HTR-8/SVneo (cell line): ENCODE measurements at places on chromosomes 2 and 18.

- DNase-seq, result no peak
These were observed 3.3 kb downstream of the SP110 start for GRCh38 chr2:230216489-230216888.

DNA sequence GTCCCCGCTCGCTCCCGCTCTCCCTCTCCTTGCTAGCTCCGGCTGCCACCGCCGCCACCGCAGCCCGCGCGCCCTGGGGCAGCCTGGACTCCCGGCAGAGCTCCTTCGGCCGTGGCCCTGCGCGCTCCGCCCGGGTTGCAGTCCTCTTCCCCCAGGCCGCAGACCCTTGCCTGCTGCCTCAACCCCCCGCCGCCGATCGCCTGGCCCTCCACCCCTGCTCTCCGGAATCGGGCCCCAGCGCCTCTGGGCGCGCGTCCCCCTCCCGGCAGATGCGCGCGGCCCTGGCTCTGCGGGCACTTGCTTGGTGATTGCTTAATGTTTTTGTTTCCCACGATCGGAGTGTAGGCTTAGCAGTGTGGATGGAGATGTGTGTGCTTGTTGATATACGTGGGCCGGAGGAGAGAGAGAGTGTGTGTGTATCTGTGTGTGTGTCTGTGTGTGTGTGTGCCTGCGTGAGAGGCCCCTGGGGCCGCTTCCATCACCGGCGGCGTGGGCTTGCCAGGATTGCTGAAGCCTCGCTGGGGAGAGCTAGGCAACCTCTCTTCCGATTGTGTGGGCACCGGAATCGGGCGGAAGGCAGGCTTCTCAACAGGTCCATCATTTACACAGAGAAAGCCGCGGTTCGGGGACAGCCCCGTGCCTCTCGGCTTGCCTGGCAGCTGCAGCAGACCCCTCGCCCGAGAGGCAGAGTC lies 877 bp downstream of the INHBB start:
- no peak for DNase-seq

DNA sequence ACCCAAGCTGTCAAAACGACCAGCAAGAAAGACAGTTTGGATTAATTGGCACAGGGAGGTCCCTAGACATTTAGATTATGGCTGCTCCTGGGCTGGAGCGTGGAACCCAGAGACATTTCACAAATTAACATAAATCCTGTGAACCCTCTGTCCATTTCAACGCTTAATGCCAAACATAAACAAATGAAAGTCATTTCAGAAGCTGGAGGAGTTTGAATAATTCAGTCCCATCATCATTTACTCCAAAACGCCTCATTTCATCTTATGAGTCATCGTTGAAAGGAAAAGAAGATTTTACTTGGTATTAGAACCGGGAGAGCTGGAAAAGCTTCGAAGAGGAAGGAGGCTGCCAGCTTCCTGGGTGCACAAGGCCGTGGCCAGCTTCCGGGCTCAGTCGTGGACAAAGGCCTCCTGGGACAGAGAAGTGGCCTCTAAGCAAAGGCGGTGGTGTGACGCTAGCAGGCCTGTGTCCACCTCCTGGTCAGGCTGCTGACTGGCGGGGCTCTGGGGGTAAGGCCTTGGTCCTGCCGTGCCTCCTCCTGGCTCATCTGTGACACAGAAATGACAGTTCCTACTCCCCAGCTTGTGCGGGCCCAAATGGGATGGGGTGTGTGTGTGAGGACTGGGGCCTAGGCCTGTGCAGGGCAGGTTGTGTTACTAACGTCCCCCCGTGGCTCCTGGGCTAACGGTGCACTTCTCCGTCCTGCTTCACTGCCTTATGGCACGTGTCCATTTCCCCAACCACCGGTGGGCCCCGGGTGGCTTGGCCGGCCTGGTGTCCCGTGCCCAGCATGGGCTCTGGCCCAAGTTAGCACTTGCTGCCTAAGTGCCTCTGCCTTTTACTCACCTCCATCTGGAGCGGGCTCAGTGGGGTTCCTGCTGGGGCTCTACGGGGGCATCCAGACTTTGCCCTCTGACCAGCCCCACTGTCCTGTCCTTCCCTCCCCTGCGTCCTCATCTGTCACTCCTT lies 71.6 kb downstream of the RRM2 start:
- no peak for DNase-seq

DNA sequence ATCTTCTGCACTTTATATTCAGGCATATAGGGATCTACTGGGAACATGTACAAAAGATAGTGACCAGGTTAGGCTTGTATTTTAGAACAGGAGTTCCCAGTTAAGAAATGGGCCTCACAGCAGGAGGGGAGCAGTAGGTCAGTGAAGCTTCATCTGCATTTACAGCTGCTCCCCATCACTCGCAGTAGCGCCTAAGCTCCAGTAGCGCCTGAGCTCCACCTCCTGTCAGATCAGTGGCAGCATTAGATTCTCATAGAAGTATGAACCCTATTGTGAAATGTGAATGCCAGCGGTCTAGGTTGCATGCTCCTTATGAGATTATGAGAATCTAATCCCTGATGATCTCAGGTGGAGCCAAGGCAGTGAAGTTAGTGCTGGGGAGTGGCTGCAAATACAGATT lies 224.4 kb upstream of the CYRIA start:
- DNase-seq, result no peak

DNA sequence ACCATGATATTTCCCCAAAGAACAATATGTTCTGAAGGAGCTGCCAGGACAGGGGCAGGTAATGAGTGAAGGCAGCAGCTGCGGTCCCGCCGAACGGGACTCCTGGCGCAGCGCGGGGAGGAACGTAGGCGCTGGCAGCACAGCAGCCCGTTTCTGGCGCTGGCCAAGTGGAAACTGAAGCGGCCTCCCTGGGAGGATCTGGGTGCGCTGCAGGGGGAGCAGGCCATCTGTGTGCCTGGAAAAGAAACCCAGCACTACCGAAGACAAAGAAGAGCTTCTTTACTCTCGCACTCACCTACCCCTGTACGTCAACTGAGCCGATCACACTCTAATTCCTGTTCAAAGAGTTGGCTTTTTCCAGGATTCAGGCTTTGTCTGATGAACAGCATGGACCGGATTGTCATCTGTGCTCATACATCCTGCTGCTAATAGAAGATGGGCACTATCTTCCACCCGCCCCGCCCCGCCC lies 11.8 kb downstream of the G6PC2 start:
- no peak for DNase-seq

DNA sequence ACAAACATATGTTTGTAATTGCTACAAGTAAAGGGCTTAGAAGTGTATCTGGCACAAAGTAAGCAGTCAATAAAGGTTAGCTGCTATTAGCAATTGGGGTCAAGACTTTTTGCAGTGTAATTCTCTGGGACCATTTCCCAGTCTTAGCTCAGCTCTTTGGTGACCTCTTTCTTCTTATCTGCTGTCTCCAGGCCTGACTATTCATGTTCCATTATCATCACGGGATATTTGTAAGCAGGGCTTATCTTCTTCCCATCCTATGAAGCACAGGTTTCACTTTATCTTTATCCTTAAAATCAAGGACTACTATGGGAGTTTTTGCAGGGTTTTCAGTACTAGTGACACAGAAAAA lies 131.7 kb downstream of the DOCK10 start:
- DNase-seq, result no peak

- no peak for DNase-seq
These were observed 20.1 kb upstream of the CCDC195 start for GRCh38 chr2:224736227-224736626.

GRCh38 chr2:184596819-184597411 lies 1.4 kb upstream of the ZNF804A start:
- no peak for DNase-seq

- no peak for DNase-seq
These were observed 15.9 kb downstream of the DSEL start for GRCh38 chr18:67500522-67501205.

- no peak for DNase-seq
These were observed 147.0 kb downstream of the PID1 start for GRCh38 chr2:229124136-229124535.

DNA sequence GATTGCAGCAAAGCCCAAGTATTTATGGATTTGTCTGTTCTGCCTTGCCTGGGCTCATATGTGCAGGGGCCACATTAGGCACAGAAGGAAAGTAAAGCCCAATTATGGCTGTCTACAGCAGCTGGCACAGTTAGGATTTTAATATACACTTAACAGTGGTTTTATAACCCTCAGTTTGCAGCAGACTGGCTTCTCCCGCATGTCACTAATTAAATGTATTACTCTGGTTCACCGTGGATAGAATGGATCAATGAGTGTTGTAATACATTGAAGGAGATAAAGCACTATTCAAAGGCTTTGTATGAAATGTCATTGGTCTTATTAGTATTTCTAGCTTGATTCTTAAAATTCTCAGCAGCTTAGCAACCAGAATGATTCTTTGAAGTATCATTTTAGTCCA lies 320.2 kb downstream of the KCNS3 start:
- DNase-seq, result no peak

DNA sequence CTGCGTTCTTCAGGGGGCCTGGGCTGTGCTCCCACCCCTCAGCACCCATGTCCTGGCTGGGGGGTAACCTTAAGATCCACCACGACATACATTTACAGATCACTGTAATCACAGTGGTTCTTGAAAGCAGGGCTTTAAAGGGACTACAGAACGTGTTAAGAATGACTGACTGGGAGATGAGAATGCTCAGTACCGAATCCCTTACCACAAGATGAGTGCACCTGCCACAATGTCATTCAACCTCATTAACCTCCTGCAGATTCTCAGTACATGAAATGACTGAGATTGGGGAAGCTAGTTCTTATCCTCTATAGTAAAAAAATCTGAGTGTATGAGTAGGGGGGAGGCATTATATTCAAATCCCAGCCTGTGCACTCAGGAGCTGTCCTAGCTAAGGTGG lies 10.5 kb upstream of the PIEZO2 start:
- DNase-seq, result no peak

DNA sequence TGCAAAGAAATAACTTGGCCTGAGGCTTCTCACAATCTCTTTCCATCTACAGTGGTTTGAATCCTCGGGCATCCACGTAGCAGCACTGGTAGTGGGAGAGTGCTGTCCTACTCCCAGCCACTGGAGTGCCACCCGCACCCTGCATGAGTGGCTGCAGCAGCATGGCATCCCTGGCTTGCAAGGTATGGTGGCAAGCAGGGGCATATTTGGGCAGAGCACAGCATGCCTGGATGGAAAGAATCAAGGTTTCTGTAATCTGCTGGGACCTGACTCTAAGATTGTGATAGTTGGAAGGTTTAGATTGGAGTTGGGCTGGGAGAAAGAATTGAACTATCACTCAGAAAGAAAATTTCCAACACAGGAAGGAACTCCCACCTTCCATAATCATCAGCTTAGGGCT lies 4.0 kb downstream of the CAD start:
- no peak for DNase-seq

- DNase-seq, result no peak
These were observed 237.4 kb upstream of the VRK2 start for GRCh38 chr2:57809230-57809629.

- DNase-seq, result no peak
These were observed 92.1 kb upstream of the EFEMP1 start for GRCh38 chr2:56015711-56016115.
